ENCODE measurements at places on chromosomes 7 and 10.
A peak's percentile ranks its signal among the peaks of the same experiment; 100 is the strongest.

GRCh38 chr10:110147961-110148360, 59.4 kb upstream of the MXI1 start:
- DNase-seq = no peak

GRCh38 chr7:113283861-113284260, 165.5 kb upstream of the SMIM30 start:
- no peak for DNase-seq

DNA sequence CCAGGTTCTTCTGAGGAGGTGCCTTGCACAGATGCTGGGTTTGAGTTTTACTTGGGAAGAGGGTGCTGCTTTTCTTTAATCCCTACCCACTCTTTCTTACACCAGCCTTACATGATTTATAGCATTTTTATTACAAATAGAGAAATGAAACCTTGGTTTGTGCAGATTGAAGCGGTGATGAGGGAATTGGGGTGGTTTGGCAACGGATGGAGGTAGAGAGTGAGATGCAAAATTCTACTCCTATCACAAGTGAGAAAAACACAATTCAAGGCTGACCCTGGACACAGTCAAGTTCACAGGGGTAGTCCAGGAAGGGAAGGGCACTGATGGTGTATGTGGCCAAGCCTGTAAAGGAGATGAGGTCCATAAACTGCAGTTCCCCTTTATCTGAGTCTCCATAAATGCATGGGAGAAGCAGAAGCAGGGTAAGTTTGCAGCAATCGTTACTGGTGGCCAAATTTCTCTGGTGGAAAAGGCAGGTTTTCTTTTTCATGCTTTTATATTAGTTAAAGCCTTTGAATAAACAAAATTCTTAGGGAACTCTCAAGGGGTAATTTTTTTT, 214.3 kb downstream of the JAZF1 start:
- peak; percentile 22 for DNase-seq

- DNase-seq = no peak
Measured at GRCh38 chr7:10038351-10038750, 935.3 kb upstream of the PHF14 start.

- DNase-seq = no peak
Measured at GRCh38 chr10:6482737-6483357, 97.2 kb downstream of the PRKCQ start.

DNA sequence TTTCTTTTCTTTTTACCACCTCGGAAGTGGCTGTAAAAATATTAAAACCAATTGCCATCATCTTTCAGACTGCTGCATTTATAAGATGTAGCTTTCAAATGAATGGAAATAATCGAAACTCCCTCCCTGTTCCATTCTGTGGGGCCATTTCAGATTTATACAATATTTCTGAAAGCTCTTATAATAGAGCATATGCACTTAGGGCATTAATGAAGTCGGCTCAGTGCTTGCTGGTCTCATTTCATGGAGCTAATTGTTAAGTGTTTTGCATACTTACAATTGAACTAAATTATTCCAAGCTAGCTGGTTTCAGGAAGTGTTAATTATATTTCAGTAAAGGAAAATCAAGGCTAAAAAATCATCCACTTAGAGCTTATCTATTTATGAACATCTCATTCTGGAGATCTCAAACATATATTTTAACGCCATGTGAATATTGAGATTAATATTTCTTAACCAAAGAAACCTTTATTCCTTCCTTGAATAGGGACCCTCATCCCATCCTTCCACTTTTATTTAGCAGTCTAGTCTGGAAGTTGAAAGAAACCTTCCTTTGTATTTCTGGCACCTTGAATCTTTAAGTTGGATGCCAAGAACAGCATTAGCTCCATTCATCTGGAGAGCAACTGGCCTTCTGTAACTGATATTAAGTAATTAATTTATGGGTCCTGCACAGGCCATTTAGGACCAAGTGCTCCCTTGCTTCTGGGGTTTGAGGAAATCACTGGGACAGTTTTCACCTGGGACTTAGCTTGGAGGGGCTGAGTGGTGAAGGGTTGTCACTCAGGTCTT, 45.1 kb downstream of the RPS24 start:
- no peak for DNase-seq

DNA sequence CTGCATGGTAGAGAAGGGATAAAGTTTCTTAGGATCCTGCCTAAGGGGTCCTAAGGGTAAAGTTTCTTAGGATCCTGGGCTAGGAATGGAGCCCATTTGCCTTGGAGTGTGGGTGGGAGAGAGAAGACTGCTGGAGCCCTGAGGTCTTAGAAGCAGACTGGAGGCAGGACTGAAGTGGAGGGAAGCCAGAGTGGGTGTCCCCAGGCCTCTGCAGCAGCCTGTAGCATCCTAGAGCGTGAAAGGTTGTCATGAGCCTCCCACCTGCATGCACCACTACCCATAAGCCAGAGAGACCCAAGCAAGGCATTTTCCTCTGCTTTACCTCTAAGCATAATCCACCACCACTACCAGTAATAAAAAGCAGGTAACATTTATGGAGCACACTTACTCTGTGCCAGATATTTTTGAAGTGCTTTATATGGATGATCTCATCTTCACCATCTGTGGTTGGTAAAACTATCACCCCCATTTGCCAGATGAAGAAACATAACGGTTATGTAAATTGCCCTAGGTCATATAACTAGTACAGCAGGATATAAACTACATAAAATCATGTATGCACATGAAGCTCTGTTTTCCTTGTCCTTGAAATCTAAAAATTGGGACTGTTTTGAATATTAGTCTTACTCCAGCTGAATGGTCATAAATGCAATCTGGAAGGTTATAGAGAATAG, 103.5 kb upstream of the CCDC6 start:
- DNase-seq = no peak

GRCh38 chr7:127835679-127836078, 183.7 kb downstream of the SND1 start:
- DNase-seq = no peak

DNA sequence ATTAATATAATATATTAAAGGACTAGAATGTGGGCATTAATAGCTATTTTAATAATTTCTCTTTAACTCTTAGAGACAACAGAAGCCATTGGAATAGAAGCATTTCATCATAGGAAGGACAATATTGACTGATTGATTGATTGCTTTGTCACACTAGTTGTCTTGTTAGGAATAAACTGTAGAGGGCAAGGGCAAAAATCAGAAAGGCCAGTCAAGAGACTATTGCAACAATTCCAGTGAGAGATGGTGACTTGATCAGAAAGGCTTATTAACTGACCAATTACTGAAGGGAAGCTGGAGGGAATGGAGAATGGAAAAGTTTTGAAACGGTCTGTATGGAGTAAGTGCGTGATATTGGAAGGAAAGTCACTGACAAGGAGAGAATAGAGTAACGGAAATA, 87.3 kb downstream of the RUNDC3B start:
- DNase-seq = no peak

DNA sequence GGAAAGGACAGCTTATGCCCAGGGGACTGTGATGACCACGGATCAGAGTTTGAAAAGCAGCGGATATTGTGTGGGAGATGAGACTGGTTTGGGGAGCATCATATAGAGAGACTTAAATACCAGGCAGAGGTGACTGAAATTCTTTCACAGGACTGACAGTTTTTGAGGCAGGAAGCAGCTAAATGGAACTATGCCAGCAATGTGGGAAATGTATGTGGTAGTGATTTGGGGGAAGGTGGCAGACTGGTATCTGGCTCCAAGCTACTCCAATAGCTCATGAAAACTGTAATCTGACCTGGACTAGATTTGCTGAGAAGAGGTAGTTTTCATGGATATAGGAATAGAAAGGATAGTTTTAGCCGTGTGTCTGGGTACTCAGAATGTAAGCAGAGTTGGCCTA, 592.6 kb downstream of the REEP3 start:
- DNase-seq = no peak

DNA sequence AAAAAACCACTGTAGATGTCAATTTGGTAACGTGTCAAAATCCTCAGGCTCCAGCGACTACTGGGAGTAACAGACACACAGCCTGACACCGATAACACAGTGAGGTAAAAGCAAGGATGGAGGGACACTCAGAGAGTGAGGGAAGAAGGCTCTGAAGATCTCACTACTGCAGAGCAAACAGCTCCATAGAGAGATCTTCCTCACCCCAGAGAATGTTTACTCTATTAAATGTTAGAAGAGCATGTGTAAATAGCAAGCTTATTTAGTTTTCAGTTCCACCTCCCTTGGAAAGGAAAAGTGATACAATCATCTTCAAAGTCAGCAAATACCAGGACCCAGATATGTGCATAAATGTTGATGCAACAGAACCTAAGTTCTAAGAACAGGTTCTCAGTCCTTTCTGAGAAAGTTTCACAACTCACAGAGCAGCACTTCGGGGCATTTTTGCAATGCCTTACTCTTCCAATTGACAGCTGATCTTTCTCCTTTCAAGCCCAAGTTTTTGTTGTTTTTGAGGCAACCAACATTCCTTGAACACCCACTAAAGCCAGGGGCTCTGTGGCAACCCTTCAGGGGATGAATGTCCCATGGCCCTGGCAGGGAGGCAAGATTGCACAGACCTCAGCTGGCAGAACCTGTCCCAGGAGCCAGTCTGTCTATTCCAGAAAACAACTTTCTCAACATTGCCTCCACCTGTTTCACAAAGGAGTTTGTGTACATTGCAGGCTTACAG, 177.4 kb downstream of the SFMBT2 start:
- DNase-seq = no peak

- peak; percentile 48 for DNase-seq
Measured at GRCh38 chr10:132418527-132419416, 21.8 kb downstream of the PWWP2B start.

GRCh38 chr10:121262774-121263430, 335.3 kb downstream of the FGFR2 start:
- DNase-seq = no peak

DNA sequence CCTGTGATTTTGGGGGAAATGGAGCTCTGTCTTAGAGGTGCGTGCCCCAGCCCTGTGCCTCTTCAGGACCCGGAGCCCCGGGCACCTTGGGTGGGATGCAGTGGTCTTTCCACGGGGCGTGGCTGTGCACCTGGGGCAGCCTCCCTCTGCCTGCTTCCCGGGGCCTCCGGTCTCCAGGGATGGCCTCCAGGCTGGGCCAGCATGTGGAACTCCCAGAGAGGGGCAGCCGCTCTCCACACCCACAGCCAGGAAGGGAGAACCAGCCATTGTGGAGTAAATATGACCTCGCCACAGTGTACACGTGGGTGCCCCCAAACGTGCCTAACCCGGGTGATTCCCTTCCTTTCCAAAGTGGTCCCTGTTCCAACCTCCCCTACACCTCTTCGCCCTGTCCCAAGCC, 52.6 kb downstream of the JAKMIP3 start:
- no peak for DNase-seq

DNA sequence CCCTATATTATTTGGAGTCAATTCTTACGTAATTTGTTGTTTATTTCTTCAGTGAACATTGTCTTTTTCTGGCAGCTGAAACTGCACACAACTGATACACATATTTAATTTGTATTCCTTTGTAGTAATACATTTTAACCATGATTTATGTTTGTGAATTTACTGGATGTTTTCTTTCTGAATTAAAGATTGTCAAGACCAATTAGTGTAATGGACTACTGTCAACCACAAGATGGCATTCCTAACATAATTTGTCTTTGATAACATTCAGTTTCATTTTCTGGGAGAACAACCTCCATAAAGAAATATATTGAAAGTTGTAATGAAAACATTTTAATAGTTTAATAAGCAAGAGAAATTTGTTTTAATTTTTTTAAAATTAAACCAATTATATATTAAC, 10.1 kb downstream of the THNSL1 start:
- DNase-seq = no peak

- DNase-seq = no peak
Measured at GRCh38 chr7:100943693-100944092, 5.6 kb upstream of the MUC3A start.

DNA sequence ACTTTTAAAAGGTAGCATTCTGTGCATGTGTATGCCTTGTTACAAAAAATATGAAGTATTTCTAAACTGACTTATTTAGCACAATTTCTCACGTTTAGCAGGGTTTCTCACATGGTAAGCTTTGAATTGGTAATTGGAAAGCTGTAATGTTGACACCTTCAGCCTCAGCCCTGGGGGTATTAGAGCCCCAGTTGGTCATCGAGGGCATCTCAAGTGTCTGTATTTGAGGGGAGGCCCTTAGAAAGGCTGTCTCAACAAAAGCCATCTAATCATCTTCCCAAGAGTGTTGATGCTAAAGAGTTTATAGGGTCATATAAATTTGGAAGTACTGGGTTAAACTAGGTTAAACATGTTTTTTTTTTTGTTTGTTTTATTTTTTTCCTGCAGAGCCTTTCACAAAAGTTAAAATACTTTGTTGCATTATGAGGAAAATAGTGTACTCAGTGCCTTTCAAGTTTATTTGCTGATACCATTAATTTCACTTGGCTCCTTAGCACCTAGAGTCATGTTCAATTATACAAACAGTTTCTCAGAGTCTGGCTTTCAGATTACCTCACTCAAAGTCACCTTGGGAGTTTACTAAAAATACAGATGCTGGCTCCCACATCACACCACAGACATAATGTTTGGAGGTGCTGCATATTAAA, 134.0 kb downstream of the CD36 start:
- DNase-seq = no peak

DNA sequence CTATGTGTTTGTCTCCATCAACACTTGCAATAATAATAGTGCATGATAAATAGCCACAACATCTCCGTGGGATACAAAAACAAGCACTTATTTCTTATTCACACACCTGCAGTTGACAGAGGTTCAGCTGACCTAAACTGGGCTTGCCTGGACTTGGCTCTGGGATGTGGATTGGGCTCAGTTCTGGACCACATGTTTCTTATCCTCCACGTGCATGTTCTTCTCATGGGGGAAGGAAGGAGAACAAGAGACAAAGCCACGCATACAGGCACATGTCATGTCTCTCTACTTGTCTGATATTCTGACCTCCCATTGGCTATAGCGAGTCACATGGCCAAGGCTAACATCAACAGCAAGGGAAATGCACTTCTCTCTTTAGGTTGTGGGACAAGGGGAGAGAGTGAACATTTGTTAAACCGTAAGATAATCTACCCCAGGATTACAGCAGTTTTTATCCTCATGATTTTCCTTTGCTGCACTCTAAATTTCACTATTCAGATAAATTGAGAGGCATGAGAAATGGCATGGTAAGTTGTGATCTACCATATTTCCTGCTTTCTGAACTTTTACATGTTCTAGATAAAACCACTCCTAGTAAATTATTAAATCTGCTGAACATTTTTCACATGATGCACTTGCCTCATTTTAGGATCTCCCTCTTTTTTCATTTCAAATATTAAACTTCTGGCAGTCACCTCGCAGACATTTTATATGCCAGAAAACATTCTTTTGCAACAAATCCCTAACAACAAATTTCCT, 33.7 kb downstream of the CFAP58 start:
- DNase-seq = peak; percentile 11

DNA sequence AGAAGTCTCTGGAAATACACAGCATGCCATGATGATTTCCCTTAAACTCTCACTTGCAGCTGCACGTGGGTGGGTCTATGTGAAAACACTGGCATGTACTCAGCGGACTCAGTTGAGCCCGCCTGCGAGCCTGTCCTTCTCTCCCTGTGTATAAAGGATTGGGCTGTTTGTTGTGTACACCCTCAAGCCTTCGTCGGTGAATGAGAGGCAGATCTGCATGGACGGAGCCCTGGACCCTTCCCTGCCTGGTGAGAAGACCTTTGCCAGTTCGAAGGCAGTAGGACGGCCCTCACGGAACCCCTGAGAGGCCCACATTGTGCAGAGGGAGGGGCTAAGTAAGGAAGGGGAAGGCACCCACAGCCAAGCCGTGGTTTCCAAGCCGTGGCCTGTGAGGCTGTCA, 121.2 kb downstream of the WDFY4 start:
- no peak for DNase-seq

All from OCI-LY7 (cell line).